CD8-positive, alpha-beta memory T cell (primary cell): ENCODE measurements at places on chromosomes 3 and 15. TPM values are rescaled to one million over a fixed set of nuclear protein-coding genes. Genes with fewer than 3 reads are reported as not detected.

DNA sequence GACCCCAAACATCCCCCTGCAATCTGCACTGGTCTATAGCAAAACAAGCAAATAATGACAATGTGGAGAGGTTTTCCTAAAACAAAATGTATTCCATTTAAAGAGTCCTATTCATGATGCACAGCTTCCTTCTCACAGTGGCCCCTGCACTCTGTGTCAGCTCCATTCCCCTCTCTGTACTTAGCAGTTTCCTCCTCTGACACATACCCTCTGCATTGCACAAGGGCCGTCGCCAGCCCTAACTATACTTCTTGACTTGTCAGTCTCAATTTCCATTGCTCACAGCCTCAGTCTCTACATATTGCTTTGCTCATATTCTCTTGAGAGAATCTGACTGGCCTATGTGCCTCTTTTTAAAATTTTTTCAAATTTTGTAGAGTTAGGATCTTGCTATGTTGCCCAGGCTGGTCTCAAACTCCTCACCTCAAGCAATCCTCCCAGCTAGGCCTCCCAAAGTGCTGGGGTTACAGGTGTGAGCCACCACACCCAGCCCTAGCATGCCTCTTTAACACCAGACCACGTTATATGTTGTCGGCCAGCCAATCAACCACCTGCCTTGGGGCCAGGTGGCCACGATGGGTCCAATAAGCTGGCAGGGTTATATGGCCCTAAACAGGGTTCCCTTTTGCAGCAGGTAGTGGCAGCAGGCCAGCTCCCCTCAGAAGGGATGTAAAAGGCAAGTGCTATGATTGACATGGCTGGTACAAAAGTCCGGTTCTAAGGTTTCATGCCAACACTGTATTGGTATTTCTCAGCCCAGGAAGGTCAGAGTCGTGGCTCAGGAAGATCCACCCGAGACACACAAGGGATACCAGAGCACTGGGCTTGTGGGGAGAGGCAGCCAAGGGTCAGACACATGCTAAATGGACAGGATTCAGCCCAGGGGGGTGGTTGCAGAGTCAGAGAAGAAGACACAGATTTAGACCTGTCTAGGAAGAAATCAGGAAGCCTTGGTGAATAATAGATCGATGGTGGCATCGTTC, 59.0 kb upstream of the SMAD3 start:
- H3K4me1 ChIP-seq = no peaks in the 10 kb centered on the region
- no peak overlapping the region for H3K27ac ChIP-seq
- H3K27me3 ChIP-seq = no peaks in the 10 kb centered on the region
- no peaks in the 10 kb centered on the region for H3K36me3 ChIP-seq
- H3K4me3 ChIP-seq = no peak overlapping the region
- DNase-seq = no peak

DNA sequence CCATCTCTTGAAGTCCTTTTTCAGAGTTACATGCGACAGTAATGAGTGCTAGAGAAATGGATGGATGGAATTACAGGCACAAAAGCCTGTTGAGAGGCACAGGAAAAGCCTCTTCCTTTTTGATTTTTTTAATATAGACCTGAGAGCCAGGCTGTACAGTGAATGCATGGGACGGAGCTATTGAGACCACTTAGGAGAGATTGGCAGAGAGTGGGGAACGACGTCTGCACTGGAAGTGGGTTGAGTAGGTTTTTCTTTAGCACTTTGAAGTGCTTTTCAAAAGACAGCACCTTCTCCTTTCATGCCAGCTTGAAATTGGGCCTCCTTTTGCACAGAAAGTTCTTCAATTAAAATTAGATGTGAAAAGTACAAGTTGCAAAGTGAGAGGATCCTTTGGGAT, 37.0 kb downstream of the GLDN start:
- H3K27me3 ChIP-seq = no peaks in the 10 kb centered on the region
- H3K4me1 ChIP-seq = no peaks in the 10 kb centered on the region
- no peak for DNase-seq
- no peak overlapping the region for H3K4me3 ChIP-seq
- no peaks in the 10 kb centered on the region for H3K36me3 ChIP-seq

GRCh38 chr3:81173514-81173913, 587.9 kb downstream of the GBE1 start:
- H3K27ac ChIP-seq = no peak overlapping the region
- H3K4me1 ChIP-seq = no peaks in the 10 kb centered on the region
- no peaks in the 10 kb centered on the region for H3K27me3 ChIP-seq
- H3K4me3 ChIP-seq = no peak overlapping the region
- no peaks in the 10 kb centered on the region for H3K36me3 ChIP-seq

DNA sequence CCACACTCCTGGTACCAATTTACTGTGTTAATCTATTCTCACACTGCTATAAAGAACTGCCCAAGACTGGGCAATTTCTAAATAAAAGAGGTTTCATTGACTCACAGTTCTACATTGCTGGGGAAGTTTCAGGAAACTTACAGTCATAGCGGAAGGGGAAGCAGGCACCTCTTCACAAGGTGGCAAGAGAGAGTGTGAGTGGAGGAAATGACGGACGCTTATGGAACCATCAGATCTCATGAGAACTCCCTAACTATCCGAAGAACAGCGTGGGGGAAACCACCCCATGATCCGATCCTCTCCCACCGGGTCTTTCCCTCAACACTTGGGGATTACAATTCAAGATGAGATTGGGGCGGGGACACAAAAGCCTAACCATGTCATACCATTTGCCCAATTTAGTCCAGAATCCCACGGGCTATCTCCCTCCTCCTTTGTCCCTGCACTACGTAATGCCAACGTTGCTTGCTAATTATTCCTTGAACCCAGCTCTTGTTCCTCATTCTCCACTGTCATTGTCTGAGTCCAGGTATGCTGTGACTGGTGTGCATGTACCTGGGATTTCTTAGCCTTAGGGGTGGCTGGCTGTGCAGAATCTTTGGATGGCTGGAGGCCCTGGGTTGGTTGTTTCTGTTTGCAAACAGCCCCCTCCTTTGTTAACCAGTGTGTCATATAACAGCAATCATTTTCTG, 3.4 kb downstream of the PIGZ start:
- H3K36me3 ChIP-seq = no peaks in the 10 kb centered on the region
- no peaks in the 10 kb centered on the region for H3K27me3 ChIP-seq
- H3K4me1 ChIP-seq = no peaks in the 10 kb centered on the region
- no peak overlapping the region for H3K27ac ChIP-seq

DNA sequence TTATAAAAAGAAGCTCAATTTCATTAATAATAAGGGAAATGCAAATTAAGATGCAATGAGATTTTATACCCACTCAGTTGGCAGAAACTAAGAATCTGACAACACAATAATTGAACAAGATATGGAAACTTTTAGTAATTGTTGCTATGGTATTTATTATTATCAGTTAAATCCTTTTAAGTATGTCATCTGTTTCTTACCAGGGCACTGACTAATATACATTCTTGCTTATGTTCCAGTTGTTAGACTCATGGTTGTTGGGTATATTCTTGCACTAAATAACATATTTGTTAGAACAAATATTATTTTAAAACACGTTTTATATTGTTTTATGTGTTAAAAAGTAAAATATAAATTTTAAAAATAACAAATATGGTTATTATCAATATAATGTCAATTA, 690.3 kb downstream of the MECOM start:
- H3K36me3 ChIP-seq = no peaks in the 10 kb centered on the region
- no peak for DNase-seq
- no peak overlapping the region for H3K27ac ChIP-seq
- no peaks in the 10 kb centered on the region for H3K4me1 ChIP-seq

DNA sequence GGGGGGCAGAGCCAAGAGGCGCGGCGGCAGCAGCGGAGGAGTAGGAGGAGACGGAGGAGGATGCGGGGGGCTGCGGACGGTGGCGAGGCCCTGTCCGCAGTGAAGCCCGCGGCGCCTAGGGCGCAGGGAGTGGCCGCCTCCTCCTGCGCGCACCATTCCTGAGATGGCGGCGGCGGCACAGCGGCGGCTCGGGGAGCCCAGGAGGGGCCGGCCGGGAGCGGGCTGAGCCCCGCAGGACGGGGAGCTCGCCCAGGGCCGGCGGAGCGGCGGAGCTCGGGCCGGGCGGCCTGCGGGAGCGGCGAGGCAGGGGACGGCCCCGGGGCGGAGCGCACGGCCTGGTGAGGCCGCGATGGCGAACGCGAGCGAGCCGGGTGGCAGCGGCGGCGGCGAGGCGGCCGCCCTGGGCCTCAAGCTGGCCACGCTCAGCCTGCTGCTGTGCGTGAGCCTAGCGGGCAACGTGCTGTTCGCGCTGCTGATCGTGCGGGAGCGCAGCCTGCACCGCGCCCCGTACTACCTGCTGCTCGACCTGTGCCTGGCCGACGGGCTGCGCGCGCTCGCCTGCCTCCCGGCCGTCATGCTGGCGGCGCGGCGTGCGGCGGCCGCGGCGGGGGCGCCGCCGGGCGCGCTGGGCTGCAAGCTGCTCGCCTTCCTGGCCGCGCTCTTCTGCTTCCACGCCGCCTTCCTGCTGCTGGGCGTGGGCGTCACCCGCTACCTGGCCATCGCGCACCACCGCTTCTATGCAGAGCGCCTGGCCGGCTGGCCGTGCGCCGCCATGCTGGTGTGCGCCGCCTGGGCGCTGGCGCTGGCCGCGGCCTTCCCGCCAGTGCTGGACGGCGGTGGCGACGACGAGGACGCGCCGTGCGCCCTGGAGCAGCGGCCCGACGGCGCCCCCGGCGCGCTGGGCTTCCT, at the start of gene GPR27:
Gene GPR27 (plus strand): TSS at position 155 of the 909 bp plus-strand sequence. CDS start 195 bp downstream, at position 350.
- H3K27me3 ChIP-seq = peaks cover 25% of the 10 kb centered on the region
- H3K4me1 ChIP-seq = peaks cover 6% of the 10 kb centered on the region

DNA sequence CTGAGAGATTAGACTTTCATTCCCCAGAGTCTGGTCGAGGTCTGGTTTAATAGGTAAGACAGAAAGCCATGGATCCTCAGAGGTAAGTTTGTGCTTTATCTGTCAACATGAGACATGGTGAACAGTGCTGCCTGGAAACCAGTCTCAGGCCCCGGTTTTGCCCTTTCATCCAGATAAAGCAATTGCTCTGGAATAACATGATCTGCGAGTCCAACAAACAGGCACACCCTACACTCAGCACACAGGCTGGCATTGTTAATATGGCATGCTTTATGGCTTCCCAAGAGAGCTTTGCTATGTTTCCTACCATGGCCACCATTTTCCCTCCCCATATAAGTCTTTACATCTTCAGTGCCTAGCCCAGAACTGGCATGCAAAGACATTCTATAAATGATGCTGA, 30.1 kb upstream of the MNS1 start:
- H3K4me1 ChIP-seq = no peaks in the 10 kb centered on the region
- no peaks in the 10 kb centered on the region for H3K36me3 ChIP-seq
- H3K27me3 ChIP-seq = no peaks in the 10 kb centered on the region
- H3K4me3 ChIP-seq = no peak overlapping the region

GRCh38 chr15:92076541-92076940, 223.0 kb downstream of the SLCO3A1 start:
- DNase-seq = no peak
- H3K36me3 ChIP-seq = no peaks in the 10 kb centered on the region
- H3K27me3 ChIP-seq = no peaks in the 10 kb centered on the region
- no peak overlapping the region for H3K4me3 ChIP-seq
- H3K4me1 ChIP-seq = peaks cover 13% of the 10 kb centered on the region

DNA sequence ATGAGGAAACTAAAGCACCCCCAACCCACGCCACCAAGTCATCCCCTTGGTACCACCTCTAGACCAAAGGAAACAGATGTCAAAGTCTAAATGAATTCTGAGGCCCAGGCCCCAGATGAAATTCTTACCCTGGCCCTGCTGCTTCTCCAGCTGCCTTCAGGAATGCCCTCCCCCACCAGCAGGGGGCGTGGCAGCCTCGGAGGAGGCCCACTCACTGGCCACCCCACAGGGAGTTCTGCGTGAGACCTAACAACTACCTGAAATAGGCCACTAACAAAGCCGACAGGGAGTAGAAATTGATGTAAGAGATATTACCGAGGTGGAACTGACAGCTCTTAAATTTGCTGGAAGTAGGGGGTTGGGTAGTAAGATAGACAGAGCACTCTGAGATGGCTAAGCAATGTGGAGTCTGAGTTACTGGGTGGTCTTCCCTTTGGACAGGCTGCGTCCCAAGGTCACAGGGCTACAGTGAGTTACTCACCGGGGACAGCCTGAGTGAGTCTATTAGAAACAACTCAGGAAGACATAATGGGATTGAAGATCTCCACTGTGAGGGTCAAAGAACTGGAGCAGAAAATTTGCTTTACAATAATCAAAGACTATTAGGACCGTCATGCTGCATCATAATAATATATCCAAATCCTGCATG, 240.7 kb downstream of the SHOX2 start:
- H3K27ac ChIP-seq = no peak overlapping the region
- no peaks in the 10 kb centered on the region for H3K36me3 ChIP-seq
- DNase-seq = no peak
- H3K4me1 ChIP-seq = no peaks in the 10 kb centered on the region
- no peak overlapping the region for H3K4me3 ChIP-seq
- H3K27me3 ChIP-seq = no peaks in the 10 kb centered on the region

GRCh38 chr3:139117136-139117675, 72.5 kb upstream of the PRR23C start:
- H3K4me1 ChIP-seq = no peaks in the 10 kb centered on the region
- DNase-seq = no peak

Gene PTH1R
- total RNA-seq = not detected

Gene CNTN4
- not detected for total RNA-seq

Gene TERC
- total RNA-seq = 13.7 TPM

Gene SLC35G2
- total RNA-seq = 3.3 TPM

Gene CCDC191
- total RNA-seq = 1.4 TPM

Gene SCAMP5
- 0.74 TPM for total RNA-seq

Gene LRRC2
- total RNA-seq = 0.04 TPM
